Renal pelvis (tissue), 12 donors: ENCODE measurements at places on chromosomes 12 and 14. TPM values are rescaled to one million over a fixed set of nuclear protein-coding genes. Genes with fewer than 3 reads are reported as not detected.

DNA sequence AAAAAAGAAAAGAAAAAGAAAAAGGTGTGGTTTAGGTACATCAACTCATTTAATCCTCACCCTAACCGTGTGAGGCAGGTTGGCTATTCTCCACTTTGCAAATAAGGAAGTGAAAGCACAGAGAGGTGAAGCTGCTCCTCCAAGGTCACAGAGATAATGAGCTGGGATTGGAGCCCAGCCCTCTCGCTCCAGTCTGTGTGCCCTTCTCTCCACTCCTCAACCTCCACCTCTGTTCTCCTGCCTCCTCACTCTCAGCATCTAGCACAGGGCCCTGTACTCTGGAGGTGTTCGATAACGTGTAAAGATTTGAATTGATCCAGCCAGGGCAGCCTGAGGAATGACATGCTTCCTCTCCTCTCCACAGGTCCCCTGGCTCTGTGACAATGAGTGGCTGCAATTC is 502.3 kb downstream of the TMEM132D start:
- DNase-seq: no peak

DNA sequence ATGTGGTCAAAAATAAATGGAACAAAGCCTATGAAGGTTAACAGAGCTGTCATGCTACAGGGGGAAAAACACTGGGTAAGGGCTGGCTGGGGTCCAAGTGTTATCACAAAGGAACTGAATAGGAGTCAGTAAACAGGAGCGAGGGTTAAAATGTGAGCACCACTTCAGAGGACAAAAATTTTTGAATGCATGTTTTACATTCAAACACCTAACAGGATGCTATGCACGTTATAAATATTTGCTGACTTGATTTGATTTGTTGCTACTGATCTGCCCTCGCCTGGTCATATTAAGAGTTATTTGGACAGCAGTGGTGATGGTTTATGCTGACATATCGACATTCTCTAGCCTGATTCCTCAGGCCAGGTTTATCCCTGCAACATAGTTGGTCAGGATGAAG is 7.4 kb upstream of the KTN1 start:
- DNase-seq: no peak

The FAM181A gene
- polyA plus RNA-seq: not detected

DNA sequence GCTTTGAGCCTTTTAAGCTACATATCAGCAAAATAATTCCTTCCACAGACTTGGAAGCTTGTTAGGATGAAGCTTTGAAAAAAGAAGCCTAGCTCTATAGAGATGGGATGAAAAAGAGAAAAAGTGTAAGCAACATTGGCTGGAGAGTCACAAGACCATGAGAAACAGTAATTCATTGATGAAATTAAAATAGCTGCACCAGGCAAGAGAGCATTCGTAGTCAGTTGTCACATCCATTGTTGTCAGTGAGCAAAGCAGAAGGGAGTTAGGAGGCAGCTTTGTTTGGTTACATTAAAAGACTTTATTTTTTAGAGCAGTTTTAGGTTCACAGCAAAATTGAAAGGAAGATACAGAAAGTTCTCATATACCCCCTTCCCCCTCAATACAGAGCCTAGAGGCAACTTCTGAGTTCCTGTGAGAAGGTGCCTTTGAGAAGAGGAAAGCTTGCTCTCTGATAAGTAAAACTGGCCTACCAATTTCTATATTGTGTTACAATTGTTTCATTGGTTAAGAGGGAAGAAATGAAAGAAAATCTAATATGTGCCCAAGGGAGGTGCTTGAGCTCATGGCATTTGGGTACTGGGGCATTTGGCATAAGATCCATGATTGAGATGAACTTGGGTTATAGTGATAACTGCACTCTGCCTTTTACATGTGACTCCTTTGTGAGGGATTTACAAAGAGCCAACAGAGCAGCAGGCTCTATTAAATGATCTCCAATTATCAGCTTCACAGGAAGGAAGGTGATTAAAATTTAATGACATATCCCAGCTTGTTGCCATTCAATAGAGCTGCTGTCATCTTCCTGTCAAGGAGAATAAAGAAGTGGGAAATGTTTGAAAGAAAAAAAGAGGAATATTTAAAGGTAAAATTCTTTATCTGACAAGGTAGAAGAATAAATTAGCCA is 361.3 kb upstream of the TMTC1 start:
- no peak for DNase-seq

The KCNA1 gene
- 0.31 TPM for polyA plus RNA-seq

GRCh38 chr12:100186071-100186470 is 14.5 kb upstream of the ACTR6 start:
- DNase-seq: no peak

The OLR1 gene
- polyA plus RNA-seq: 1.3 TPM

DNA sequence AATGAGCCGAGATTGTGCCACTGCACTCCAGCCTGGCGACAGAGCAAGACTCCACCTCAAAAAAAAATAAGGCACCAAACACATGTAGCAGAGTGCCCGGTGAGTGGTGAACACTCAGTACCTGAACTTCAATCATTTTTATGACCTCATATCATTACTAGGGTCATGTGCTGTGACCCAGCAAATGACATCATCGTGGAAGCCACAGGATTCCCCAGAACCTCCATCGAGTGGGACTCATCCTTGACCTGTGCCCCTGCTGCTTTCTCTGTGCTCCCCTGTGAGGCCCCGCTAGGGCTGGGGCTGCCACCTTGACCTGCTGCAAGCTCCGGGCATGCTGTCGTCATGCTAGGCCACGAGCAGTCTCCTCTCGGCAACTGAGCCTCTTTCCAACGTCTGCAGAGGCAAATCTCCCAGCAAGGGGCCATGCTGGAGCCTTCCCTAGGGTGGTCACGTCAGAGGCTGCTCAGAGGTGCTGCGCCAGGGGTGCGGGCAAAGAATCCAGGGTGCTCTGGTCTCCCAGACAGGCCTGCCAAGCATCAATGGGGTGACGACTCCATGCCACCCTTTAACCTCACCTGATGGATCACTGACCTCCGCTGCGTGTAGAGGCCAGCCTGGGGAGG is 18.5 kb downstream of the GLTP start:
- no peak for DNase-seq

- DNase-seq: no peak
These were observed 420.4 kb upstream of the DCN start for GRCh38 chr12:91603060-91603459.

The NRXN3 gene
- 7.8 TPM for polyA plus RNA-seq

GRCh38 chr14:90555126-90556011 is 158.5 kb downstream of the CALM1 start:
- DNase-seq: no peak

- DNase-seq: no peak
These were observed 30.1 kb upstream of the NEDD1 start for GRCh38 chr12:96876966-96877365.

DNA sequence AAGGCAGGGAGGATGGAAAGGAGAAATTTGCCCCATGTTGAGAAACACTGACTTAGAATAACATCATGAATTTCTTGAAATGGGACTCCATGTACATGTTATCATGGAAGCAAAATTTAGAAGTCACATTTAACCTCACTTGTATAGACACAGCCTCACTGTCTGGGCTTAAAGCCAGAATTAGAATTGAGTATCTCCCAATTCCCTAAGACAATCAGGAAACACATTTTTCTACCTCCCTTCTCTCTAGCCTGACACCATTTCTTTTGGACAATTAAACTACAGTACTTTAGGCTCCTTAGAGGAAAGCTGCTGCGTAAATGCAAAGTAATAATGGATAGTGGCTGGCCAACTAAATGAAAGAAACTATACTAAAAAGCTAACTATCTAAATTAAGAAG is 795.5 kb downstream of the C12orf50 start:
- DNase-seq: no peak

DNA sequence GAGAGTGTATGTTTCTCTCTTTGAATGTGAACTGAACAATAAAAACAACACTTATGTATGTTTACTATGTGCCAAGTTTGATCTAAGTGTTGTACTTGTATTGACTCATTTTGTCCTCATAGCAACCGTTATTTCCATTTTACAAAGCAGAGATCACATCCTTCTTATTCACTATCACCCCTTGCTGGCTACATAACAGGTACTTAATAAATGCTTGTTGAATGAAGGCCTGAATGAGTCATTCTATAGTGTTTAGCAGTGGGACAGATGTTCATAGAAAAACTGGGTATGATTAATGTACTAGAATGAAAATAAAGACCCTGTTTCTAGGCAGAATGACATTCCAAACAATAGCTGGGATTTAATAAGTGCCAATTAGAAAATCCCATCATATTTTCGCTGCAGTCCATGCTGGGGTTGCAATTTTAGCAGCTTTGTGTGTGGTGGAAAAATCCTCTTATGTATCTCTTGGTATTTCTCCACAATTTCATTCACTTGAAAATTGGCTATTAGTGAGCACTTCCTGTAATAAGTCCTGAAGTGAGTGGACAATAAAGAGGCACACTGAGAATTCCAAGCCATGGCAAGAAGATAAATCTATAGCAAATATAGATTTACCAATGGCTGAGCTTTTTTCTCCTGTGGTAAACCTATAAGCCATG is 86.0 kb downstream of the FAR2 start:
- no peak for DNase-seq

- no peak for DNase-seq
These were observed 52.1 kb downstream of the RIN3 start for GRCh38 chr14:92565718-92566115.

The OAS1 gene
- 12.5 TPM for polyA plus RNA-seq

DNA sequence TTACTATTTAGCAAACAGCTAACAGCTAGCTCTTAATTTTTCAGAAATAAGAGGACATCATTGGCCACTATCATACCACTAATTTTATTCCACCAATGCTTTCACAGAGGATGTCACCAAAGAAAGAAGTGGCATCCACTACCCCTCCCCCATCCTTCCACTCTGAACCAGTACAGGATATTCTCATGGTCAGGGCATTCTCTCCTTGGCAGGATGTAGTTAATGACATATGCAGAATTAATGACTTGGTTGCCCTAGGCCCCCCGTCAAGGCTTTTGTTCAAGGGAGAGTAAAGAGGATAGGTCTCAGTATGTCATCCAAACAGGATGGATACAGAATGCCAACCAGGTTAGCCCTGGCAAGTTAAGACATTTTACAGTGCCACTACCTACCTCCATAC is 18.9 kb upstream of the NUP107 start:
- peak; percentile 4 for DNase-seq

DNA sequence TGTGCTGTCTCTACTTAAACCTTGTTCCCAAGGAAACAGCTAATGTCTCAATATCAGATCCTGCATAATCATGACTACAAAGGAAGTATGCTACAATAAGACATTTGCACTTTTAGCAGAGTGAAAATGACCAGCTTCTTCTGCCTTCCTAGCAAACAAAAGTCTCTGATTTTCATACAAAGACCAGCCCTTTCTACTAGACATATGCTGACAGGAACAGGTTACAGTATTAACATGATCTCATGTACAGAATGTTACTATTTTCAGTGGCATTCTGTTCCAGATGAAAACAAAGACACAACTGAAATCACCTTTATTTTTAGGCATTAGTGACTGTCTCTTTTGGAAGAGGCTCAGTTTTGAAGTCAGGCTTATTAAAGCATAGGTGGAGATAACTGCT is 228.6 kb downstream of the MED13L start:
- DNase-seq: no peak

The IKZF4 gene
- polyA plus RNA-seq: 20.1 TPM

- no peak for DNase-seq
These were observed 30.3 kb downstream of the PIGH start for GRCh38 chr14:67569651-67570290.

- DNase-seq: no peak
These were observed 222.4 kb upstream of the AMIGO2 start for GRCh38 chr12:47302111-47302671.

DNA sequence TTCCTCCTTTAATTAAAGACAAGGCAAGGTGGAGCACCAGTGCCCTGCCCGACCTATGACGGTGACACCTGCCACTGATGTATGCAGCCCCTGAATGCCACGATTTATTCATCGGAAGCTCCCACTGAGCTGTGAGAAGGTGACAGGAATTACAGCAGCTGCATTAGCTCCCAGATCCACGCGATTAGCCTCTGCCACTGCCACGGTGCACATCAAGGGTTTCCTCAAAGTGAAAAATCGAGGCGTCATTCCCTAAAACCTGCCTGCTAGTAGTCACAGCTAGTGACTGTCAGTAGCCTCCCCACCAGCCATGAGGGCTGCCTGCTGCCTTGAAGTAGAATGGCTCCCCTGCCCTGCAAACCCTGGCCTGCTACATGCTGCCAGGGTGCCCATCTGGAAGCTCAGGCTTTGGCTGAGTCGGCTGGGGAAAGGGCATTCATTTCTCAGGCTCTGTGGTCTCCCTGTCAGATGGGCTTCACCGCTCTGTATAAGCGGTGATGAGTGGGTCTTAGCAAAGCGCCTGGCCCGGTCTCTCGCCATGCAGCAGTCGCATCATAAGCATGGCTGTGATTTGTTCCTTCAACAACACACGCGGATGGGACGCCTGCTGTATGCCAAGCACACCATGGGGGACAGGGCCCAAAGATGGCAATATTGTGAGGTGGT is 8.2 kb upstream of the BCL11B start:
- no peak for DNase-seq

DNA sequence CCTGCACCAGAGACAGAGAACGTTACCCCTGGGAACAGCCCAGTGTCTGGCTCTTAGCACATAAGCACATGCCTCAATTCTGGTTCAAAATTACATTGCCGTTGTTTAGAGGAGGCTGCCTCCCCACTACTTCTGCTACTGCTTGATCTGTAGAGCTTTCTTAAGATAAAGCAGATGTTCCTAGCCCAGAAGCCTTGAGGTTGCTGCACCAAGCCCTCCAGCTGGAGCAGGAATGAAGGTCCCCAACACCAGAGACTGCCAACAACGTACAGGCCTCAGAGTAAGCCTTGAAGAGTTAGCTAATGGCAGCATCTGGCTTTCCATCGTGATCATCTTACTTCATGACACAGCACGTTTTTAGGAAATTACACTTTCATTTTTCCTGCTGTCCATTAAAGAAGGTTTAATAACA is 34.7 kb upstream of the AMIGO2 start:
- DNase-seq: no peak

GRCh38 chr12:7019043-7019569 is 830 bp upstream of the LPCAT3 start:
- DNase-seq: peak; percentile 12

- no peak for DNase-seq
These were observed 34.2 kb upstream of the PLEKHA5 start for GRCh38 chr12:19095331-19095730.

The FAM216A gene
- 20.1 TPM for polyA plus RNA-seq

DNA sequence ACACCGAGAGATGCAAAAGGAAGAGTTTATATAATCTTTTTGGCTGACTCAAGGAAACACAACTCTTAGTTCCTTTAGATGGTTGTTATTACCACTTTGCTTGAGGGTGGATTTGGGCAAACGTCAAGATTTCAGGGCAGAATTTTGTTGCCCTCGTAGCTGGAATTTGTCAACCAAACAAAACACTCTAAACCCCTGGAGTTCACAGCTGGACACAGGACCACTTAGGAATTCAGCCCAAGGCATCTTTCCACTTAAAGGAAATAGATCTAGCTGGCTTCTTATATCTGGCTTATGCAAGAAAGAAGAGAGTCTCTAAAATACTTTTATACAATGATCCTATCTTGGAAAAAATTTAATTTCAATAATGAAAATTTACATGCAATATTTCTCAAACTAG is 237.8 kb upstream of the LRIG3 start:
- no peak for DNase-seq

The ITGB7 gene
- 1.9 TPM for polyA plus RNA-seq
